ENCODE measurements at places on chromosomes 7 and 10.

DNA sequence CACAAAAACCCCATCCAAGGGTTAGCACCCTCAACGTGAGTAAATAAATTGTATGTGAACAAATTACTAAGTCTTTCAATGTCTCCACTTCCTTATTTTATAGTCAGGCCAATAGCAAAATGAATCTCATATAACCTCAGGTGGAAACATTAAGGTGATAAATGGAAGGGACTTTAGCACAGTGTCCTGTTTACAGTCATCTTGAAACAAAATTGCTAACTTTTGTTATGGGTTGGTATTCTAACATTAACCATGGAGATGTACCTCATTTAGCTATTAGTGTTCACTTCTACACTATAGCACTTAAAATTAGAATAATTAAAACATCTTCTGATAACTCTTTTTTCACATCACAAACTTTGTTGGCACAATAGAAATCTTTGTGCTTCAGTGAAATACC, 255.8 kb upstream of the CNTNAP2 start:
- no peak for DNase-seq

DNA sequence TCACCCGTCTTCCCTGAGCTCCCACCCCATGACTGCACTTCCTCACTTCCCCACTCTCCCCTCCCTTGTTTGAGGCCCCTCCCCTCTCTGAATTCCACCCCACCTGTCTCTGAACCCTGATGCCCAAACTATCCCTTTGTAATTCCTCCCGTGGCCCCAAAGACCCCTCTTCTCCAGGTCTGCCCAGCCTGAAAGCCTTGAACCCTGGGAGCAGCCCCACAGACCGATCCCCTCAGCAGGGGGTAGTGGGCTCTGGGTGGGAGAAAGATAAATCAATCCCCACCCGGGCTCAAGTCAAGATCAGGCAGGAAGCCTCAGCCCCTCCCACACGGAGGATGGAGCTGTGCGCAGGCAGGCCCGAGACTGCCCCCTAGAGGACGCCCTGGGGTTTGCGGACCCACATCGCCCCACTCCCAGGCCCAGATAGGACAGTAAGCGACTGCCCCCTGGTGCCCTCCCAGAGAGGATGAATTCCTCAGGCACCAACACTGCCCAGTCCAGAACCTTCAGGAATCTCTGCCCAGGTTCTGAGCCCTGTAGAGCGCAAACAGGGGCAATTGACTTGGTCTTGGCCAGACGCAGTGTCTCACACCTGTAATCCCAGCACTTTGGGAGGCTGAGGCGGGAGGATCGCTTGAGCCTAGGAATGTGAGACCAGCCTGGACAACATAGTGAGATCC, 11.7 kb downstream of the HSPB1 start:
- peak; percentile 52 for DNase-seq

DNA sequence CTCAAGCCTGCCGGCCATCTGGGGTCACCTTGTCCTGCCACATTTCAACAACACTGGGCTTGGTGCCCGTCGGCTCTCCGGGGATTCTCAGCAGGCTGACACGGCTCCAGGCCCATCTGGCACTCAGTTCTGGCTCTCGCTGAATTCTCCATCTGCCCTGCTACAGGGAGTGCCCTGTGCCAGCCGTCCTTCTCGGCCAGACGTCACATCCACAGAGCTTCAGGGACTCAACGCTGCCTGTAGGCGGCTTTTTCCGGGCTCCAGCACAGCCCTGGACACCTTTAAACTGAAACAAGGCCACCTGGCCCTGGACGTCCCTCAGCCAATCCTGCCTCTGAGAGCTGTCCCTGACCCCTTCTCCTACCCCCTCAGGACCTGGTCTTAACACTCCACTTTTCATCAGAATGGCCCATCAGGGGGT, 43.0 kb downstream of the TMEM130 start:
- no peak for DNase-seq

DNA sequence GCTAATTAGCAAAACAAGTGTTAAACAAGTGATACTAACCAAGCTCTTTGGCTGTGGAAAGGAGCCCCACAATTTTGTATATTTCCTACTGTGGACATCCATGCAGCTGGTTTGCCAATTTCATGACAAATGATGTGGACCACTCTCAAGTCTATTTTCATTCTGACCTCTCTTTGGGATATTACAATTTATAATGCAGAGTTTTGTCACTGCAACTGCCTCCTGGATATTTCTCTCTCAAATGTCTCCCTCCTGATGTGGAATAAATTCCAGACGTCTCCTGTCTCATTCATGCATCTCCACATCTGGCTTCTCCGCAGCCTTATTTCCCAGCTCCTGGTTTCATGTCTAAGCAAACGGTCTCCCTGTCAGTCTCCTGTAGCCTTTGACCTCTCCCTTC, 80.6 kb upstream of the RHEB start:
- DNase-seq = no peak

DNA sequence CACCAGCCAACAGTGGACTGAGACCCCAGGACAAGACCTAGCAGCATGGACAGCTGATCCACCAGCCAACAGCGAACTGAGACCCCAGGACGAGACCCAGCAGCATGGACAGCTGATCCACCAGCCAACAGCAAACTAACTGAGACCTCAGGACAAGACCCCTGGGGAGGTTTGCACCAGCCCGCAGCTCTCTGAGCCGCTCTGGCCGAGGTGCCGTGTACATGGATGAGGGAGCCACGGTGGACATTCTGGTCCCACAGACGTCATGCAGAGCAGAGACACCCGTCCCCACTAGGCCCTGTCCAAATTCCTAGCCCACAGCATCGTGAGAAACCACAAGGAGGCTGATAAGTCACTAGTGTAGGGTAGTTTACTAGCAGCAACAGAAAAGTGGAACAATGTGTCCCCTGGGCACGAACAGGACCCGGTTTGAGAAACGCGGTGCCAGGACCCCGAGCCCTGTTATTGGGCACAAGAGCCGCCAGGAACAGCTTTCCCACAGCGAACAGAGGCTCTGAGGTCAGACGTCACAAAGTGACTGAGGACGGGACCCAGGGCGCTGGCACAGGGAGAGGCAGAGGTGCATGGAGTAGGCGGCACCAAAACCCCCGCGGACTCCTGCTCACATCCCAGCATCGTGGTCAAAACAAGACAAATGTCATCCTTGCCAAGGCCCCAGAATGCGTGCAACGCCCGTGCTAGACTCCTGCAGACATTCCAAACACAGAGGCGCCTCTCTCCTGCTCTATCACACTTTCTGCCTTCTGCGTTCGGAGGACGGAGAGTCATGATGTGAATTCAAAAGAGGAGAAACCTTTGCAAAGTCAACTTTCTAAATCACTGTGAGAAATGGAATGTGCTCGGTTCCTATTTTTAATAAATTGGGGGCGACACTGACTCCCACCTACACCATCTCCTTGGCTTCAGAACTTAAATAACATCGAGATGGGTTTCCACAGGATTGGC, 8.1 kb downstream of the STK32C start:
- DNase-seq = no peak
